Hematopoietic multipotent progenitor cell treated with erythropoietin and hydrocortisone succinate and interleukin-3 and kit ligand, for 8 days (in vitro differentiated cells): ENCODE measurements at places on chromosomes 2 and 18.

- DNase-seq = no peak
These were observed 111.0 kb downstream of the GYPC start for GRCh38 chr2:126766969-126767296.

DNA sequence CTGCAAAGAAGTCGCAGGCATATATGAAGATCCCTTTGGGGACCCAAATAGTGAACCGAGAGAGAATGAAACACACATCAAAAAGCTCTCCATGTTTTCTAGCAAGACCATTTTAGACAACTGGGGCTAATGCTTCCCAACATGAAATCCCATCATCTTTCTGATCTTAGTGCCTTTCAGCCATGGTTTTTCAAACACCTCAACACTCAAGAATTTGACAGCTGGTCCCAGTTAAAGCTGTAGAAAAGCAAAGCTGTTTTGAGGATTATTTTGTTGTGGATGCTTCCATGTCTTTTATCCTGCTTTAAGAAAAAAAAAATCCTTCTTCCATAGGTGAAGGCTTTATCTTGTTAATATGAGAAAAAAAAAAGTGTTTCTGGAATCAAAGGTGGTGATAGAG lies 259.1 kb downstream of the STK39 start:
- no peak for DNase-seq

- DNase-seq = no peak
These were observed 31.2 kb downstream of the EPC2 start for GRCh38 chr2:148675708-148676107.

DNA sequence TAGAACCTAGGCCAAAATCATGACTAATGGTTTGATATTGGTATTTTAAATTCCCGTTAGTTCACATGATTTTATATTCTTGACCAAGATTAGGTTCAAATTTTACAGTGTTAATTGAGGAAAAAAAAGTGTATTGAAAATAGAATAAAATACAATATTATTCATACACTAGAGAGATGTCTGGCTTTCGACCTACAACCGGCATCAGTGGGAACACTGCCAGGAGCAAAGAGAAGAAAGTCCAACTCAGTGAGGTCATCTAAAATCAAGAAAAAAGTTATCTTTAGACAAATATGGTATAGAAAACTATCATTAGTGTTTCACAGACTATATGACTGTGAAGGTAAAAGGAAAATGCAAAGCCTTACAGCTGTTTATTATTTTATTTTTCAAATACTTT lies 81.5 kb downstream of the PIGN start:
- DNase-seq = no peak

DNA sequence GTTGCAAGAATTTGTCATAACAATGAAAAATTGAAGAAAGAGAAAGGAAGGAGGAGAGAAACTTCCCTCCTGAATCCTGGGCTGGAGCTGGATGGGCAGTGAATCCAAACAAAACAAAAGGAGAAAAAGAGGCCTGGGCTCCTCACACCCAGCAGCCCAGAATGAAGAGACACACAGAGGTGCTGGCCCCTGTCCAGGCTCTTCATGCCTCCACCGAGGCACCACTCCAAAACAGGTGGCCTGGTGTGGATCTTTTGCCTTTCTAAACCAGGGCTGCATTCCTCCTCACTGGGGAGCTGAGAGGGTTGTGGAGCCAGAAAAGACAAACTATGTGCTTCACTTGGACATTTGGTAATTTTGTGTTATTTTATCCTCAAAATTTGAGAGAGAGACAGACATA lies 76.0 kb downstream of the FAM124B start:
- DNase-seq = no peak

- no peak for DNase-seq
These were observed 53.1 kb downstream of the EHD3 start for GRCh38 chr2:31286961-31287550.

DNA sequence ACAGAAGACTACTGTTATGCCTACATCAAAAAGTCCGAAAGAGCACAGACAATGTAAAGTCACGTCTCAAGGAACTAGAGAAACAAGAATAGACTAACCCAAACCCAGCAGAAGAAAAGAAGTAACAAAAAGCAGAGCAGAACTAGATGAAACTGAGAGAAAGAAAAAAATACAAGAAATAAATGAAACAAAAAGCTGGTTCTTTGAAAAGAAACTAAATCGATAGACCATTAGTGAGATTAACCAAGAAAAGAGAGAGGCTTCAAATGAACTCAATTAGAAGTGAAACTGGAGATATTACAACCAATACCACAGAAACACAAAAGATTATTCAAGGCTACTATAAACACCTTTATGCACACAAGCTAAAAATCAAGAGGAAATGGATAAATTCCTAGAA lies 271.8 kb downstream of the MBD2 start:
- DNase-seq = no peak

GRCh38 chr2:30860003-30860725 lies 52.9 kb upstream of the CAPN13 start:
- no peak for DNase-seq

DNA sequence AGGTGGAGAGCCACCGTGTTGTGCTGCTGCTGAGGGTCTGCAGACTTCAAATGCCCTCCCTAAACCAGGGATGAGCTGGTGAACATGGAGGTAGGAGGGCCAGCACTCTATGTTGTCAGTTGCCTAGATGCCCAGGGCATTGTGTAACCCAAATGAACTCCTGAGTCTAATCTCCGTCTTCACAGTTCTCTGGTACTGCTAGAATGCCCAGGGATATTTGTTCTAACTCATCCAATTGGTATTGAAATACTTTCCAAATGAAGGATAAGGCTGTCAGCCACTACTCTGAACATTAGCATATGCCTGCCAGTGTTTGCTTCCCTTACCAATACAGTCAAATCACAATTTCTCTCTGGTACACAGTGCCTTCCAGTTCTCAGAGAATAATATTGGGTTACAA lies 492.6 kb downstream of the SLC4A3 start:
- DNase-seq = no peak

- DNase-seq = no peak
These were observed 49.9 kb upstream of the EML6 start for GRCh38 chr2:54673501-54673998.

DNA sequence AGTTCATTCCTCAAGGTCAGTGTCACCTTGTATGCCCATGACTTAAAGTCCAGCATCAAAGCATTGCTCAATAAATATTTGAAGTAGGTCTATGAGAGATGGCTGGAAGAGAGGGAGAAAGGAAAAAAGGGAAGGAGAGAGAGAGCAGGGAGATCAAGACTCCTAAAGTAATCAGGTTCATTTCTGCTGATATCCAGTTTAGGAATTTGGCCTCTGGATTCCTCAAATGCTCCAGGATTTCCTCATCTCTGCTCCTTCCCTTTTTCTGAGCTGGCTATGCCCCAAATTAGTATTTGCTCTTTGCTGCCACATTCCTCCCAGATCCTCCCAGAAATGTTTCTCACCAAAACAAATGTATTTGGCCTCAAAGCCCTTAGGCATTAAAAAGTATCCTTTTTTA lies 739.4 kb upstream of the CHAC2 start:
- DNase-seq = no peak

- no peak for DNase-seq
These were observed 243.8 kb downstream of the FAM210A start for GRCh38 chr18:13482618-13482945.

GRCh38 chr2:46915281-46915810 lies at the start of gene MCFD2:
Gene MCFD2 (minus strand): TSS chr2:46915806. CDS start chr2:46909171, 6,635 bp downstream.
- DNase-seq = no peak

GRCh38 chr2:242098445-242099128 lies 229.1 kb downstream of the RTP5 start:
- peak; percentile 70 for DNase-seq

- DNase-seq = no peak
These were observed 269.4 kb upstream of the RAB6C start for GRCh38 chr2:129709956-129710598.

GRCh38 chr2:118730405-118730804 lies 117.0 kb downstream of the EN1 start:
- DNase-seq = no peak

DNA sequence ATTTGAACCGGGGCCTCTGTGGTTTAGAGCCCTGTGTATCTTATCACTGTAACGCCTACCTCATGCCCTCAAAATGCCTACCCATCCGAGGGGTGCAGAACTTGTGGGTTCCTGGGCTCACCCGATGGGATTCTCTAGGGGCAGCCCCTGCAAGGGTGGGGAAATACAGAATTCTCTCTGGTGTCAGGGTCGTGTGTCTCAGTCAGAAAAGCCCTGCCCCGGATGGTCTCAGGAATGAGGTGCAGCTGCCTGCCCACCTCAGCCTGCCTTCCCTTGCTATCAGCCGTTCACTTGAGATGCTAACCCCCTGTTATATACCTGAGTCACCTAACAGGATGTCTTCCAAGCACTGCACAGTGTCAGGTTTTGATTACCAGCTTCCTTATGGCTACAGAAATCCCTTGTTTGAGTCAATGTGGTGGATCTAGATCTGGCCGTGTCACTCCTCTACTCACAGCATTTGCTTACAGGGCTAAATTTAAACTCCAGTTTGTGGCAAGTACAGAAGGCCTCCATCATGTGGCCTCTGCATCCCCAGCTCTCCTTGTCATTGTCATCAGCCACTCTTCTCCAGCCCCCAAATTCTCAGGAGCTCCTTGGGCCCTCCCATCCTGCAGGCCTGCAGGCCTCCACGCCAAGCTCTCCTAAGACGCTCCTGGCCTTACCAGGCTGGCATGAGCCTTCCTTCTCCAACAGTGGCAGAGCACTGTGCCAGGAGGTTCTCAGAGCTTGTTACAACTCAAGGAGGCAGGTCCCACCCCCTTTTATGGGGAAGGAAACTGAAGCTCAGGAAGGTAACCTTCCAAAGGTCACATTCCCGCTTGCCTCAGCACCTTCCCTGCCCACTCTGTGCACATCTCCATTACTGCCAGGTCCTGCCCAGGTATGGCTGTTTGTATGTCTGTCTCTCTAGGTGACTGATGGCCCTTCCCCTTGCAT lies 14.3 kb upstream of the MAP3K2 start:
- no peak for DNase-seq

- DNase-seq = no peak
These were observed 641.4 kb downstream of the BCL11A start for GRCh38 chr2:59912042-59912441.

DNA sequence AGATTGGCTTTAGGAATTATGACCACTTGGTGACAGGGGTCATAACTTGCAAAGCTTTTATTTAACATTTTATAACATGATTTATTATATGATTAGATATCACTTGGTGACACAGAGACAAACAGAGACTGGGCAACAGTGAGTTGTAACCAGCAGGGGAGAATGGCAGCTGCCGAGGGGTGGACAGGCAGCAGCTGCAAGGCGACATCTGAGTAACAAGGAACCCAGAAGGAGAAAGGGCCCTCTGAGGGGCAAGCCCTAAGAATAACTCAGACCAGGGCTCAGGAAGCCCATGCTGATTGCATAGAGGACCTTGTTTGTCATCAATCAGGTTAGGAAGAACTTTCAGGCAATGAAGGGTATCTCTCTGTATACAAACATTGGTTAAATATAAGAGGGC lies 339.9 kb upstream of the SOX11 start:
- DNase-seq = no peak

DNA sequence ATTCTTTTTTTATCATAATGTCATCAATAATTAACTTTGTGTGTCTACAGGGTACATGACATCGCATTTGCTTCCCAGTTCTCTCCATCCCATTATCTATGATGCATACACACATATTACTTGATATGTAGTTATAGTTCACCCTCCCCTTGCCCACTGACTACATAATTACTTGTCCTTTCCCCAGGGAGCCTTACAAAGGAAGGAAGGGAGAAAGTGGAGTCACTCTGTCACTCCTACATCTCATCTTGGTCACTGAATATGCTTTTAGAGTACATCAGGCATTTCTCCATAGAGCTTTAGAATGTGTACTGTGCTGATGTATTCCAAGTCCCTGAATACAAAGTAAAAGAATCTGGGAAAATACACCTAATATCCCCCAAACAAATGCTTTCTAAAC lies 6.0 kb upstream of the DTNA start:
- DNase-seq = no peak

DNA sequence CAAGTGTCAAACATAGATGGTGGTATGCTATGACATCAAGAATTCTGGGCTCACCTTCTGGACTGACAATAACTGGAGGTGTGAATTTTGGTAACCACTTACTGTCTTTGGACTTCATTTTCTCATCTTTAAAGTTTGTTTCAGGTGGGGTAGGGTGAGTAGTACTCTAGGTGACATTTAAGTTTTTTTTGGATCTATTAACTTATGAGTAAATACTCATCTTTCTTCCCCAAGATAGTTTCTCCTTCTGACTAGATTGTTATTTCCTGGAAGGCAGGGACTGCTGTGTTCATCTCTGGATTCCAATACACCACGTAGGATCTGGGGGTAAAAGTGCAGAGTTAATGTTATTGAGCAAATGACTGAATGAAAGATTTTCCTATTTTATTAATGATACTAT lies 55.9 kb downstream of the ICOS start:
- no peak for DNase-seq

DNA sequence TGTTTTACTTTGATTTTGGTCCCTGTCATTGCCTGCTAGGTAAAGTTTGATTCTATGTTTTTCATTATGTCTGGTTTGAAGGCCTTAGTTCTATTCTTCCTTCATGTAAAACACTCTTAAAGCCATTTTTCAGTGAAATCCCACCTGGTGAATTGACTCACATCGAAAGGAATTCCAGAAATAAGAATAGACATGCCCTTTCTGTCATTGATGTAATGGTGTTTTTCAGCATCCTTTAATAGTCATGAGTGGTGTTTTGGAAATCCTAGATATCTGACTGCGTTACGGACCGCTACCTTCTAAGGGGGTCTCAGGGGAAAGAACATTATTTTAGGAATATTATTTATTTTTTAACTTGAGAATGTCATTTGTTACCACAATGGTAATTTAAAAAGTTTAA lies 104.5 kb upstream of the ZEB2 start:
- DNase-seq = no peak

DNA sequence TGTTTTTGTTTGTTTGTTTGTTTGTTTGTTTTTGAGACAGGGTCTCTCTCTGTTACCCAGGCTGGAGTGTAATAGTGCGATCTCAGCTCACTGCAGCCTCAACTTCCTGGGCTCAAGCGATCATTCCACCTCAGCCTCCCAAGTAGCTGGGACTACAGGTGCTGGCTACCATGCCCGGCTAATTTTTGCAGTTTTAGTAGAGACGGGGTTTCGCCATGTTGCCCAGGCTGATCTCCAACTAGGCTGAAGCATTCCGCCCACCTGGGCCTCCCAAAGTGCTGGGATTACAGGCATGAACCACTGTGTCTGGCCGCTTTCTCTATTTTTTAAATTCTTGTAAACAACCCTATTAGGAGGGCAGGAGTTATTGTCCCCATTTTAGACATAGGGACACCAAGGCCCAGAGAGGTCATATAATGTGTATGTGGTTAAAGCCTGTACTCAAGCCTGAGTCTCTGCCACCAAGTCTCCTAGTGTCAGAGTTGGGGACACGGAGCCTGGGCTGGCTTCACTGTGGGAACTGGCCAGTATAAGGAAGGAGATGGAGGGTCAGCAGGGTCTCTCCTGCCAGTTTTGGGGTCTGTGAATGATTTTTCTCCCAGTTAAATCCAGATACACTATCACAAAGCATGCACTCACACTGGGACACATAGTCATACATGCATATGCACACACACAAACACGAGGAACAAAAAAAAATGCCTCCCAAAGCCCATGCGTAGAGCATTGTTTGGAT lies 27.5 kb upstream of the MCFD2 start:
- no peak for DNase-seq

GRCh38 chr18:9965711-9966624 lies 52.2 kb downstream of the VAPA start:
- no peak for DNase-seq
